ENCODE measurements at places on chromosomes 1 and 21.

DNA sequence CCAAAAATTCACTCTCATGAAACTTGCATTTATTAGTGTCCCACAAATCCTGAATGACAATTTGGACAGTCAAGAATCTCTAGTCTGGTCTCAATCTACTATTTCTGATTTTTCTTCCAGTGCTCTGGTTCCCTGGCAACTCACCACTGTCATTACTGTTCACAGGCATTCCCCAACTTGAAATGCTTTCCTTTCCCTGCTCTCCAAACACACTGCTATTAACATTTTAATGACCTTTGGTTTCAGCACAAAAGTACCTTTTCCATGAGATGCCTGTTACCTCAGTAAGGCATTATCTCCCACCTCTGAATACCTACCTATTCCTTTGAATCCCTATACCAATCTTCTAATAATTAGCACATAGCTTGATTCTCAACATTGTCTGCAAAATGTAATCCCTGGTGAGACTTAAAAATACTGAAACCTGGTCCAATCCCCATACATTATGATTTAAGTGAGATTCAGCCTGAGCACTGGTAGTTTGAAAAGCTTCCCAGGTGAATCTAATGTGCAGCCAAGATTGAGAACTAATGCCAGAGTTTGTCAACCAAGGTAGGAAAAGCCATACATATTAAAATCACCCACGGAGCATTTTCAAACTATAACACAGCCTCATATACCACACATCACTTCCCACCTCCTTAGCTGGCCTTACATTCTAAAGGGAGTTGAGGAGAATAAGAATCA, 11.7 kb upstream of the ANGPTL3 start:
- DNase-seq: no peak

GRCh38 chr1:86388777-86389176, 7.3 kb downstream of the ODF2L start:
- no peak for DNase-seq

- DNase-seq: no peak
Observed at GRCh38 chr21:36959020-36959835, 7.2 kb downstream of the HLCS start.

DNA sequence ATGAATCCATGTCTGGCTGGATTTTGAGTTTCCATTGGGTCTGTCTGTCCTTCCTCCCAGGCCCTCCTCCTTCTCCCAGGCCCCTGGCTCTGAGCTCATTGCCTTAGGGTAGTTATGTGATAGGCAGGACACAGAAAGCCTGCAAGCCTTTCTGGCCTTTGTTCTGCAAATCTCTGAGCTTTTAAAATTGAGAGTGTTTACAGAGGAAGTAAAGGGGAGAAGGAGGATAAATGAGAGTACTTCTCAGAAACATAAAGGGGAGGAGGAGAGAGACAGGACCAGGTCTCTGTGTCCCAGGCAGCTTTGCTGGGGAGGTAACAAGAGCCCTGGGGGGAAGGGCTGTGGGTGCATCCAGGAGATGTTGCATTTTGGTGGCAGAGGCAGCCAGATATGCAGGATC, 126.7 kb downstream of the FOXD2 start:
- no peak for DNase-seq

DNA sequence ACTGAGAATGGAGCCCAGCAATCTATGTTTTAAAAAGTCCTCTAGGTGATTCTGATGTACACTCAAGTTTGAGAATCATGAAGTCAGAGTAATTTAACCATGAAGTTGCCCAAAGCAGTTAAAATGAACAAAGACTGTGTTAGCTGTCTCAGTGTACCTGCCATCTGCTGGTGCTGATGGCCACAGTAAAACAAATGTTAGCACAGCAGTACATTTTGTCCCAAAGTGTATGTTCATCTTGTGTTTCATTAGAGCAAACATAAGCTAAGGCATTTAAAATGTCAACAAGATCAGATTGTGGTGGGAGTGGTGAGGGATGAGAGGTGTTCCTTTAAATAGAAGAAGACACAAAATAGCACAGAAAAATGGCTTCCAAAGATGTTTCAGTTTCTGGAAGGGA, 31.1 kb downstream of the FYB2 start:
- no peak for DNase-seq

DNA sequence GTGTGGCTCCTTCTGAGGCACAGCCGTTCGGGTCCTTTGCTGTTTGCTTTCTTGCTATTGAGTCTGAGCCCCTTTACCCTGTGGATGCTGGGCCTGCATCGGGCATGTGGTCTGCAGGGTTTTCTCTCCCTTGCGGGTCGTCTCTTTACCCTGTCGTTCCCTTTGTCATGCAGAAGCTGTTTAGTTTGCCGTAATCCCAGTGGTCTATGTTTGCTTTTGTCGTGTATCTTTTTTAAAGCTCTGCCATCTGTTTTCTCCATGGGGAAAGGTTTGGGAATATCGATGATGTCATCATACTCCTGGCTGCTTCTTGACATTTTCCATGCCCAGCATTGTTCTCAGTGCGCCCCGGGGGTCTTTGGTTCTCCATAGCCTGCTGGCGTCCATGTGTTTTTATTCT, 68.2 kb downstream of the AGPAT3 start:
- no peak for DNase-seq

DNA sequence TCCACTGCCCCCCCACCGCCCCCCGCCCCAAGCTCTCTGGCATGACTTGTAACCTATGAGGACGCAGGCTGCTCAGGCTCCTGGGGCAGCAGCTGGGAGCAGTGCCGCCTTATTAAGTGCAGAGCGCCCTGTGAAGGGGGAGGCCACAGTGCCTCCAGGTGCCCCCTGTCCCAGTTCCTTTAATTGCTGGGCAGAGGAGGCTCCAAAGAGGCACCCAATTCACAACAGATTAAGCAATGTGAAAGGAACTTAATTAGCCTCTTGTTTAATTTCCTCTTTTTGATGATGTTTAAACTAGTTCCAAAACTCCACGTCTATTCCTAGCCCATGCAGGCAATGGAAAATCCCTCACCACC, 3.0 kb downstream of the RXFP4 start:
- DNase-seq: no peak

- DNase-seq: no peak
Observed at GRCh38 chr1:202405928-202406327, 57.4 kb downstream of the PPP1R12B start.

DNA sequence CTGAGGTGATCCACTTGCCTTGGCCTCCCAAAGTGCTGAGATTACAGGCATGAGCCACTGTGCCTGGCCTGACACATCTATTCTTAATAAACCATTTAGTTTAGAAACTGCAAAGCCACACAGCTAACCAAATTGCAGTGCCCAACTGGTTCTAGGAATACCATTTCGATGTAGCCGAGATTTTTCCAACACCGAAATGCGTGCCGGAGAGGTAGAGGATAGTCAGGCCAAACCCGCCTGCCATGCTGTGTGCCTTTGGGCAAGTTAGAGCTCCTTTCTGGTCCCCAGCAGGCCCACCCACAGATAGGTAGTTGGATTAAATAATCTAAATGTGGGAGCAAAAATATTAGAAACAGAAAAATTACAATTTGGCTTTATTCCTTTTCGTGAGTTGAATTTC, 254.4 kb downstream of the FOXD2 start:
- no peak for DNase-seq

DNA sequence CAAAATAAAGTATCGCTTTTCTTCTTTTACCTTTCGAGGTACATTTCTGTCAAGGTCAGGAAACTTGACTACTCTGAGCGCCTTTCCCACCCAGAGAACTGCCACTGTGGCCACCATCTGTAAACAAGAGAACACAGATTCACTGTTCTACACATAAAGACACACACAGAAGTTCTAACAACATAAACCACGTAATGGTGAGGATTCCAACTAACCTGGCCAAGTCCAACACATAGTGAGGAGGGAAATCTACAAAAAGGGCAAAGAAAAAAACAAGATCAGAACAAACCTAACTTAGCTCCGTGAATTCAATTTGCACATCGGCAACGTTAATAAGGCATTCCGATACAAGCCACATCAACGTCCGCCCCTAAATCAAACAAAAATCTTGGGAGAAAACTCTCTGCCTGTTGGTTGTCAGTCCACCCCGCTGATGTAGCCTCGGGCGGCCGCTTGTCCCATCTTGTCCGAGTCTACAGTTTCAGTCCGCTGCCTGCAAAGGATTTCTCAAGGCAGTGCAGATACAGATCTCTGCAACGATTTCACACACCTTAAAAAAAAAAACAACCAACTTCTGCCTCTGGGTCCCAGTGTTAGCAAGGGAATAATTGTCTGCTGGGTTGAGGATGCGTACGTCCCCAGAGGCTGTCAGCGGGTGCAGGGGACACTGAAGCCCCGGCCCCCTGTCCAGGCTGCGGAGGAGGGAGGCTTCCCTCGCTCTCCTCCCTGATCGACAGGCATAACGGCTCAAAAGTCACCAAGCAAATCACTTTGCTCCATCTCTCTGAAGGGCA, 1.0 kb downstream of the SLC35D1 start:
- no peak for DNase-seq

GRCh38 chr1:214897581-214897980, 185.0 kb upstream of the KCNK2 start:
- no peak for DNase-seq

Measured in cortex of kidney (tissue), 1 donor.